ENCODE measurements at places on chromosomes 2 and 18.

DNA sequence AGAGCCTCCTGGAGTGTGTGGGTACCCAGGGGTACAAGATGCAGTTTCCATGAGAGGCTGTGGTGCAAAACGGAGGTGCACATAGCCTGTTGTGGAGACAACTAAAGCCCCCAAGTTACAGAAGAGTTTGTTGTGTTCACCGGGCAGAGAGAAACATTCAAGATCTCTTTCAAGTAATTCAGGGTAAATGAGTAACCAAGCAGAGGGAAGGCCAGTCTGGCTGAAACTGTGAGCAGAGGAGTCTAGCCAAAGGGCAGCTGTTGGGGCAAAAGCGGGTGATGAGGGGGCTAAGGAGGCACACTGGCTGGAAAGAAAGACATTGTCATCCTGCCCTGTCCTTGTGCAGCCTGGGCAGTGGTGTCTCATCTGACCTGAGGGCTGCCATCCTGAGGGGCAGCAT lies 52.0 kb downstream of the CXCR4 start:
- no peak for DNase-seq

DNA sequence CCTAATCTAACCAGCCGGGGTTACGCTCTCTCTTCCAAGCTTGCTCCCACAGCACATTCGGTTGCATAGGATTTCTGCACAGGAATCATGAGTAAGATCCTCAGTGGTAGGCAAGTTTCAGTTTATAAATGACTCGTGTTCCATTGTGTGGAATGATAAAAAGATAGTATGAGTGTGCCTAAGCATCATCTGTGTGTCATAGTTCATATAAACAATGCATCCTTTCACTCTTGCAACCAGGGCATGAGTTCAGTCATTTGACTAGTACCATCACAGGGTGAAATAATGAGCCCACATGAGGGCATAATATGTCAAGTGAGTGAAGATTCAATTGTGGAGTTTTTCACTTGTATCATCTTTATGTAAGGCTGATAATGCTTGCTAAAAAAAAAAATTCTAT lies 417.1 kb upstream of the CDH2 start:
- DNase-seq = no peak

- no peak for DNase-seq
Measured at GRCh38 chr2:234395891-234396420, 100.9 kb downstream of the ARL4C start.

DNA sequence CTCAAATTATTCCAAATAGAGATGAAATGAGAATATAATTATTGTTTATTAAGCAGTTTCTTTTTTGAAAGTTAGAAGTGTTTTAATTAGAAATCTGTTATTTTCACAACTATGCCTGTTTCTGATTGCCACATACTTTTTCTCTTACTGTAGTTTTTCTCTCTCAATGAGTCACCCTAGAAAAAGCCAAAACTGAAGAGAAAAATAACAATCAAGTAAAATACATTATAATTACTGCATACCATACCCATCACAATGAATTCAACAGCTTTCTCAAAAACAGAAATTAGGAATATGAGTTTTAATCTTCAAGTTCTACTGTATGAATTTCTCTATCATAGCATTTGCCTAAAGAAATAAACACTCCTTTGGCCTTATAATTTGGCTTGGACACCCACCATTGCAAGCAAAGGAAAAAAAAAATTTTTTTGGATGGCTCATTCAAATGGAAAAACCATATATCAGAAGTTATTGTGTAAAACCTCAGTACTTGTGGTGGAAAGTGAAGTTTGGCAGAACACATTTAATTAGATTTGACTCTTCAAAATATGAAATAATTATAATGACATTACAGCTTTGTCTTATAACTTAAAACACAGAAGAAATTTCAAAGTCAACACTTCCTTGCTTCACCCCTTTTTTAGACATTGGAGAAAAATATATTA lies 138.5 kb downstream of the DYM start:
- DNase-seq = no peak

GRCh38 chr18:63367053-63367953 lies at the start of gene KDSR:
Gene KDSR, minus strand, starts transcription at chr18:63367206. Its CDS starts 88 bp downstream, at chr18:63367118.
- peak; percentile 81 for DNase-seq

DNA sequence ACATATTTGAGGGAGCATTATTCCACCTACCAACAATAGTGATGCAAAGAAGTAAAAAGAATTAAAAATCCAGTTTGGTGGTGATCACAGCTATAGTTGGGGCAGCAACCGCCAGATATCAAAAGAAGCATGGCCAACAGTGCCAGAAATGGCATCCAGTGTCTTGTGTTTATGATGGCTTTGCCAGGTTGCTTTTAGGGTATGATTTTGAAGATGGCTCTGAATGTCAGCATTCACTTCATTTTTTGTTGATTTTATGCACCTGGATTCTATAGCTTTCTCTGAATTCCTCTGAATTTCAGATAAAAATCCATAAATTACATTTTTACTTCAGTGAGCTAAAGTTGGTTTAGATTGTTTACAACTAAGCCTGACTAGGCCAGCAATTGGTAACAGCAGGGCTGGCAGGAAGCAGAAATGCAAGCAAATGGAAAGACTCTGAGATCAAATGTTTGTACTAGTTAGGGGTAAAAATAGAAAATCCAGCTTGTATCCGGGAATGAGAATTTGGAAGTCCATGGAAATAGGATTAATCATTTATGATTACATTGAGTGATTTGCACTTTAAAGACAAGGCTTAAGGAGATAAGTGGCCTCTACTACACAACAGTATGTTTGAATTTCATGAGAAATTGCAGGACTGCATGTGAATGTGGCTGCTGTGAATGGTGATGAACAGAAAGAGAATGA lies 40.4 kb downstream of the COL3A1 start:
- DNase-seq = no peak

GRCh38 chr2:55136138-55136541 lies 85.9 kb upstream of the RTN4 start:
- DNase-seq = no peak
